Mammary epithelial cell (primary cell): ENCODE measurements at places on chromosomes 6 and 20. TPM values are rescaled to one million over a fixed set of nuclear protein-coding genes. Genes with fewer than 3 reads are reported as not detected.

GRCh38 chr6:108277295-108277694 lies 16.5 kb upstream of the SNX3 start:
- no peak for DNase-seq

DNA sequence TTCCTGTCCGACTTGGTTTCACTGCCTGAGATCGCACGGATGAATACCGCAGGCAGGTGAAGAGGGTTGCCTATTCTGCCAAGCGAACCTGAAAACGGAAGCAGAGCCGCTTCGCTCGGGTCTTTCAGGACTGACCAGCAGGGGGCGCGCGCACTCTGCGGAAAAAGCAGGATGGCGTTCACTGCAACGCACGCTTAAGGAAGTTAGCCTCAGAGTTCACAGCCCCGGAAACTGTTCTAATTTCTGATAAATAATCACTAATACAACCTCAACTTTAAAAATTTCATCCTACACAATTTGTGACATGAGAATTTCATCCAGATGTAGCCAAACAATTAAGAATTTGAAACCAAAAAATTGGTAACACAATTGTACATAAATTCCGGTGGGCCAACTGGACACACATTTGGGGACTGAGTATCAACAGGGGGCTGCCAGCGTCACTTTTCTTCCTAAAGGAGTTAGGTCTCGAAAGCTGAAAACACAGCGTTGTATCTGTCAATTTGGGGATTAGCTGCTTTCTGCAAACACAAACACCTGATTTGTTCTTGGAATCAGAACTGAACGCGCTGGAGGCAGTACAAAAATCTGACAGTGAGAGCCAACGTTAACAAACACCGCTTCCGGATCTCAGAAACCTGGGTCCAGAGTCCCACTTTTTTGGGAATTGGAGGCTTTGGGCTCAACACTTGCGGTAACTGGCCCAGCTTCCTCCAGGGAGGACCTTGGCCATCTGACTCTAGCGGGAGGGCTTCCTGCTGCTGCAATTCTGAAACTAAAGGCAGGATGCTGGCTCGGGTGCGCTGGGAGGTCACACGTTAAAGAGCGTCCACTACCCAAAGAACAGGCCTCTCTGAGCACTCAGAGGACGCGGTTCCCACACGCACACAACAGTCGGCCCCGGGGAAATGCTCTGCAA lies 8.8 kb downstream of the PXDC1 start:
- peak; percentile 74 for DNase-seq

GRCh38 chr20:59360934-59361333 lies 60.5 kb downstream of the EDN3 start:
- no peak for DNase-seq

DNA sequence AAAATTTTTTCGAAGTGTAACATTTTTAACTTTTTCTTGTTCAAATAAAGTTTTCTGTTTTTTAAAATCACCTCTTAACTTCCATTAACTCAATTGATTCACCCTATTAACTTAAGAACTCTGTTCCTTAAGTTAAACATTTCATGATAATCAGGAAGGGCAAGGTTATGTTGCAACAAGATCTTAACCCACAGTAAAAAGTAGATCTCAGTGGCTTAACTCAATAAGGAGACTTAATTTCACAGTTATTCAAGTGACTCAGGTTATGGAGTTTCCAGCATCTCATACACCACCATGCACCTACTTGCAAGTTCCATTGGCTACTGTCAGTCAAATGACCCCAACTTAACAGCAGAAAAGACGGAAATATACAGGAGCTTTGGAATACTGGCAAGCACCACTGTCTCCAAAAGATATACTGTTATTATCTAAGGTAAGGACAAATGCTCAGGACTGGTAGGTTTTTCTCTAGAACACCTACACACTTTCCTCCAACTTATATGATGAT lies 11.2 kb downstream of the HLA-DQB1 start:
- no peak for DNase-seq

DNA sequence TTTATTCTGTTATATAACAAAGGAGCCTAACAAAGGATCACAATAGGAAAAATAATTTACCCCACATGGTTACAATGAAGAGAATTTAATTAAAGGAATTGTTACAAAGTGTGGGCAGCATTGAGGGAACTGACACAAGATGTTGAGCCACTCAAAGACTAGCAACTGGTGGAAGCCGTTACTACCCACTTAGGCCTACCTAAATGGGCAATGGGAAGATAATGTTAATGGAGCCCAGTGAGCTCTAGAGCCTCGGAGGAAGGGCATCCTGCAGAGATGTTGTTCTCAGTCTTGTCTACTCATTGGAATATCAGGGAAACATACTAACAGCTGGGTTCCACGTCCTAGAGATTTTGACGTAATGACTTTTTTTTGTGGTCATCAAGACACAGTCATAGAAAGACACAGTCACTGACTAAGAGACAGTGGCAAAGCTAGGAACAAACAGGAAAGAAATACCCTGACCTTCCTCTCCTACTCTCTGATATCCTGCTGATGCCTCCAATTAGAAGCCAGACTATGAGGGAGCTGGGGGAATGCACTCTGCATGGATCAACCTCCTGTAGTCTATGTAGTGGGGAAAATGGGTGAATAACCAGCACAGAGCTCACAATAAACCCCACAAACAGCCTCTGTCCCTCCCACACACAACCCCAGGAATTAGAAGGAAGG lies 523.8 kb upstream of the FLRT3 start:
- DNase-seq: no peak

GRCh38 chr6:166938150-166938549 lies 18.2 kb downstream of the RNASET2 start:
- no peak for DNase-seq

DNA sequence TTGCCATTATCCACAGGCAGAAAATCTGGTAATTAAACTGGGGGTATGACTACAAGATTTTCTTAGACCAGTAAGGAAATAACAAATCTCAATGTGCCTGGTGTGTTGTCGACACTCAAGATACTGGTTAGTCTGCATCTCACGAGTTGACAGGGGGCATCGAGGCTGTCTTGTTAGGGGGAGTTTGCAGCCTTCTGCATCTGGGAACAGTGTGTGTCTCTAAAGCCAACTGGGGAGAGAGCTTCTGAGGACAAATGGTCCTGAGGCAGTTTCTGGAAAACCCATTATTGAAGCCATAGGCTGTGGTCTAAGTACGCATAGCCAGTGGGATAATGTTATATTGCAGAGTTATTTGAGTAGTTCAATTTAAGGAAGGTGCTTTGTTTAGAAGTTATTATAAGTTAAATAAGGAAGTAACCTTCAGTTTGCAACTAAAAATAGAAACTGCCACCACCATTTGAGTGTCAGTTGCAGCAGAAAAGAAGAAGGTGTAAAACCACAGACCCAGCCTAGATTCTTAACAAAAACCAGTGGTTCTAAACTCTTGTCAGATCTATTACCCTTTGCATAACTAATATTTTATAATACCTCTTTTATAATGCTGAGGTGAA lies 15.4 kb upstream of the MAPK13 start:
- DNase-seq: no peak

GRCh38 chr20:19851861-19852260 lies 93.8 kb downstream of the RIN2 start:
- no peak for DNase-seq

DNA sequence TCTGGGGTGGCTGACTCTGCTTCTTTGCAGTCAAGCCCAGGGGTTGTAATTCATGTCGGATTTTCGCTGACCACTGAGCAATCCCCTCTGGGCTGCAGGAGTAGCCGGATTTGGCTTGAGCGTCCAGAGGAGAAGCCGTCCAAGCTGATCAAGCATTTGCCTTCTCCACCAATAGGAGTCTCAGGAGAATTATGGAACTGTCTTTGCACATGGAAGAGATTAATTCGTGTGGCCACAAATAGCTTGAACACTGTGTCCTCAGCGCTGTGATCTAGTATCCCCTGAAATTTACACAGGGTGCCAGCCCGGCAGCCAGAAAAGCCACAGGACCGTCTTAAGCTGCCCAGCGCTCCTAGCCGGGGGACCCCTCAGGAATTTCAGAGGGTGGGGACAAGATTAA lies 37.1 kb downstream of the EYA2 start:
- no peak for DNase-seq

GRCh38 chr20:4050203-4050980 lies 35.0 kb upstream of the RNF24 start:
- DNase-seq: no peak

DNA sequence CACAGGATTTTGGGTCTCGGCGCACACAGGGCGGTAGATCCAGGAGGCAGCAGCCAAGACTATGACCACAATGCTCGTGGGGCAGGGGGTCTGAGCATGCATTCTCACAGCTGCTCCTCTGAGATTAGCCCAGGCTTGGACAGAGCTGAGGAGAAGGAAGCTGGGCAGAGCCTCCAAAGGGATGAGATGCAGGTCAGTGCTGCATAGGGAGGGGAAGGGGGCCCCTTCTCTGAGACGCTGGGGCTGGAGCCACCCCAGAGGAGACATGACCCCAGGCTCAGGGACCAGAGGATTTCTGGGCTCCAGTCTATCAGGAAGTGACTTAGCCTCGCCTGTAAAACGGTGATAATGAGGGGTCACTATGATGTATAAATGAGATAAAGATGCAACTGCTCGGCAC lies 93.9 kb downstream of the BFSP1 start:
- no peak for DNase-seq

DNA sequence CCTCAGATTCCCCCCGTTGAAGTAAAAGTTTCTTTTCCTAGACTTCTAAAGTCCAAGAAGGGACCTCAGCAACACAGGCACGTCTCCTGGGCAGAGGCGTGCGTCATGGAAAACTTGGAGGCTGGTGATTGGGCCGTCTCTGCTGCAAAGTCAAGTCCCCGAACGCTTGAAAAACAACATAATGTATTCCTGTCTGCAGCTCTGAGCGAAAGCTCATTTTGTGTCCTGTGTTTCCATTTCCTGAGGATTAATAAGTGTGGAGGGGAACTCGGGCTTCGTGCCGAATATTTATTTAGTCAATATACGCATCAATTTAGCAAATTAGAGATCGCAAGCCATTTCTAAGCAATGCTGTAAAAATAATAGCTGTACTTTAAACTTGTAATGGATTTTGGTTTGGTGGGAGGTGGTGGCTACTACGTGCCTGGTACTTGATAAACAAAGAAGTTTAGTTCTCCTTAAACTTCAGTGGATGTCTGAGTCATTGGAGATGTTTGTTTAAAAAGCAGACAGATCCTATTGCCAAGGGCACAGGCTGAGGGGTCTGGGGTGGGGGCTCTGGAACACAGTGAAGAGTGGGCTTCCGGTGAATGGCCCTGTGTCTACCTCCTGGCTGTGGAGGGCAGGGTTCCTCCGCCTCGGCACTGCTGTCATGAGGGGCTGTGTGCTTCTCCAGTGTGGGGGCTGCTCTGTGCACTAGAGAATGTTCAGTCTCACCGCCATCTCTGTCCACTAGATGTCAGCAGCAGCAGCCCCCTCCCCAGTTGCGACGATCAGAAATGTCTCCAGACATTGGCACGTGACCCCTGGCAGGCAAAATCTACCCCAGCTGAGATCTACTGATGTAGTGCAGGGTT lies 21.8 kb downstream of the PCK1 start:
- no peak for DNase-seq

DNA sequence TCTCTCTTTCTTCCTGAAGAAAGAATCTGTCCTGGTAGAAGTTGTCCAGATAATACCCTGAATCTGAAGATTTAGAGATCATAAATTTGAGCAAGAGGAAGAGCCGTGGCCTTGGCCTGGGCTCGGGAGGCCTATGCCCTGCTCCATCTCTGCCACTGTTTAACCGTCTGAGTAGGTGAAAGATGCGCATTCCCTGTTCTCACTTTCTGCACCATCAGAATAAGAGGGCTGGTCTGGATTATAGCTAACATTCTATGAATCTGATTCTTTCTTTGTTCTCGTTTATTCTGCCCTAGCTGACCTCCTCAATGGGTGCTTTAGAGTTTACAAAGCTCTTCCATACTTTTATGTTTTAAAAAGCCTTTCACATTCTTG lies 51.3 kb downstream of the ELOVL4 start:
- DNase-seq: no peak

DNA sequence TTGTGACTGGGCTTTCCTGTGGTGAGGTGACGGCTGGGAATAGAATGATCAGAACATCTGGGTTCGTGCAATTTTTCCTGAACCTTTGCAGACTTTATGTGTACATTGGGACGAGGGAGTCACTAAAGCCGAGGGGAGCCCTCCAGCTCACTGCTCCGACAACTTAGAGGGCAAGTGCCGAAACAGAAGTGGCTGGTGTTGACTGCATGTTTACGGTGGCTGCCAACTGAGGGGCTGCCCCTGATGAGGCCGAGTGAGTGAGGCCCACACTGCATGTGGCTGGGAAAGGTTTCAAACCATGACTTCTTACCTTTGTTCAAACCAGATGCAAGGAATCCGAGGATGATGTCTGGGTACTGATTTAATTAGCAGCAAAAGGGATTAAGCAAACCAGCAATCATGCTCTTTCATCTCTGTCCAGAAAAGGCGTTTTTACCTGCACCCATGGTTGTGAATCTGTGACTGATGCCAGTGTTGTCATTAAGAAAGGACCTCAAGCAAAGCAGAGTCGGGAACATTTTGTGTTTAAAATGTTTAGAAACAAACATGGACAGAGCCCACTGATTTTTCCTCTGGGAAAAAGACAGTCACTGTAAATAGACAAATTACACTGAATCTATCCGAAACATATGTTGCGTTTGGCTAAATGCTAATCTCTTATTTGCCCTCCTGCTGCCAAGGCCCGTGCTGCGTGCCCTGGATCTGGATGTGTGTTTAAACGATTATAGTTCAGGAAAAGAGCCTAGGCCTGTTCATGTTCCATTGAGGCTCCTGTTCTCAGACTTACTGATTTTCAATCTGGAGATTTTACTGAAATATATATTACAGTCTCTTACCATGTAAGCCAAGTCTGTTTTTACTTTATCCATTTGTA lies 105.1 kb downstream of the UST start:
- no peak for DNase-seq

DNA sequence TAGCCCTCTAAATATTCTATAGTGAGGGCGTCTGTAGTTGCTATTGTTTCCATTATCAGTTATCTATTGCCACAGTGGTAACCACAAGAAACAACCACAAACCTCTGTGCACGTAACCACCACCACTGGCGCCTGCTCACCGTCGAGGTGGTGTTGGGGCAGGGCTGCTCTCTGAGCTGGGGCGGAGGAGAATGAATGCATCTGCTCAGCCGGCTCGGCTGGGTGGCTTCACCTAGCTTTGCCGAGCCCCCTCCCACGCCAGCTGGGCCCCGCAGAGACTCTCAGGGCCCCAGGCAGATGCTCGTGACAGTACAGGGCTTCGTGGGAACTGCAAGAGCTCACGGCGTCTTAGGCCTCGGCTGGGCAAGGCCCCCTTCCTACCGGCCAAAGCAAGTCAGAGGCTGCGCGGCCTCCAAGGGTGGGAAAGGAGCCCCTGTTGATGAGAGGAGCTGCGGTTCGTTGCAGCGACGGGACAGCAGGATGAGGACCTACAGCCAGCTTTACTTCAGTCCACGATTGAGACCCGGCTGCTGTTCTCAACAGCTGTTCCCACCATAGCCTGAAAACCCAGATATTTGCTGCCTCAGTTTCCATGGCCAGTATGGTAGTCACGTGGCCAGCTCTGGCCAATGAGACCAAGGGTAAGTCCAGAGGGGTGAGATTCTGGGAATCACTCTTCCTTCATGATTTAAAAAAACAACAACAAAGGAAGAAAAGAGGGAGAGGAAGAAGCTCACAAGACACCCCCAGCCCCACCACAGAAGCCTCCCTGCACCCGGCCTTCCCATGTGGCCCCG lies 120.2 kb upstream of the AFDN start:
- no peak for DNase-seq

- no peak for DNase-seq
Observed at GRCh38 chr20:58005581-58006345, 222.7 kb downstream of the ANKRD60 start.

The CALHM6 gene
- 0.66 and 1.1 TPM in 2 replicates for total RNA-seq

The ARG1 gene
- total RNA-seq: not detected in 2 replicates

The TSBP1 gene
- total RNA-seq: not detected

The PTP4A1 gene
- 175 and 301 TPM in 2 replicates for total RNA-seq

The OLIG3 gene
- total RNA-seq: not detected

The RBPJL gene
- total RNA-seq: not detected in 2 replicates

The SCRT2 gene
- not detected in 2 replicates for total RNA-seq

The GHRH gene
- total RNA-seq: not detected

The PCK1 gene
- total RNA-seq: not detected
